Naive thymus-derived CD4-positive, alpha-beta T cell (primary cell): ENCODE measurements at places on chromosomes 11 and 22.

DNA sequence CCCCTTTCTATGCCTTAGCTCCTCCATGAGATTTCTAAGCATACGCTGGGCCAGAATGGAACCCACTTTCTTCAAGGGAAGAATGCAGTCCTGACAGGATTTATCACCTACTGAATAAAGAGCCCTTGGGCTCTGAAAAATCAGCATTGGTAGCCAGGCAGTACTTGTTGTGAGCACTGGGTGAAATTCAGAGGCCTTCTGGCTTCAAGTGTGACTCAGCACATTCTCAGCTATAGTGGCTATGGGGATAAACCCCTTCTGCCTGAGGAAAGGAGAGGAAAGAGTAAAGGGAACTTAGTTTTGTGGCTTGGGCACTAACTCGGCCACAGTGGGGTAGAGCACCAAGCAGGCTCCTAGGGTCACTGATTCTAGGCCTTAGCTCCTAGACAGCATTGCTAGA, 574.8 kb downstream of the JRKL start:
- H3K27ac ChIP-seq, result no peak overlapping the region
- H3K27me3 ChIP-seq, result no peaks in the 10 kb centered on the region
- no peaks in the 10 kb centered on the region for H3K4me1 ChIP-seq
- H3K36me3 ChIP-seq, result no peaks in the 10 kb centered on the region
- no peak for DNase-seq

GRCh38 chr11:65859095-65859811, 980 bp upstream of the MUS81 start:
- peak overlapping the region; percentile 65 for H3K4me3 ChIP-seq
- H3K36me3 ChIP-seq, result peaks cover 33% of the 10 kb centered on the region
- no peaks in the 10 kb centered on the region for H3K27me3 ChIP-seq

GRCh38 chr11:134374171-134374570, 37.9 kb downstream of the B3GAT1 start:
- H3K4me1 ChIP-seq, result no peaks in the 10 kb centered on the region
- H3K4me3 ChIP-seq, result no peak overlapping the region
- no peaks in the 10 kb centered on the region for H3K36me3 ChIP-seq
- no peak for DNase-seq
- no peak overlapping the region for H3K27ac ChIP-seq

- no peak for DNase-seq
- no peaks in the 10 kb centered on the region for H3K4me1 ChIP-seq
- no peak overlapping the region for H3K27ac ChIP-seq
- H3K27me3 ChIP-seq, result no peaks in the 10 kb centered on the region
- no peak overlapping the region for H3K4me3 ChIP-seq
- H3K36me3 ChIP-seq, result no peaks in the 10 kb centered on the region
Observed at GRCh38 chr11:96465512-96465911, 75.7 kb downstream of the JRKL start.

GRCh38 chr22:35502836-35503235, 37.8 kb upstream of the RASD2 start:
- no peaks in the 10 kb centered on the region for H3K36me3 ChIP-seq
- H3K4me1 ChIP-seq, result no peaks in the 10 kb centered on the region
- no peaks in the 10 kb centered on the region for H3K27me3 ChIP-seq
- no peak overlapping the region for H3K27ac ChIP-seq
- DNase-seq, result no peak

GRCh38 chr11:27414644-27415043, 51.6 kb upstream of the CCDC34 start:
- no peak for DNase-seq
- H3K36me3 ChIP-seq, result no peaks in the 10 kb centered on the region
- no peaks in the 10 kb centered on the region for H3K27me3 ChIP-seq
- H3K27ac ChIP-seq, result no peak overlapping the region
- no peaks in the 10 kb centered on the region for H3K4me1 ChIP-seq

GRCh38 chr11:42596576-42597145, 715.1 kb upstream of the API5 start:
- no peaks in the 10 kb centered on the region for H3K4me1 ChIP-seq
- H3K27me3 ChIP-seq, result no peaks in the 10 kb centered on the region
- H3K27ac ChIP-seq, result no peak overlapping the region
- H3K36me3 ChIP-seq, result no peaks in the 10 kb centered on the region
- DNase-seq, result no peak
- no peak overlapping the region for H3K4me3 ChIP-seq
